Activated T-cell treated with anti-CD3 and anti-CD28 coated beads for 4 hours (primary cell): ENCODE measurements at places on chromosomes 2 and 18.

DNA sequence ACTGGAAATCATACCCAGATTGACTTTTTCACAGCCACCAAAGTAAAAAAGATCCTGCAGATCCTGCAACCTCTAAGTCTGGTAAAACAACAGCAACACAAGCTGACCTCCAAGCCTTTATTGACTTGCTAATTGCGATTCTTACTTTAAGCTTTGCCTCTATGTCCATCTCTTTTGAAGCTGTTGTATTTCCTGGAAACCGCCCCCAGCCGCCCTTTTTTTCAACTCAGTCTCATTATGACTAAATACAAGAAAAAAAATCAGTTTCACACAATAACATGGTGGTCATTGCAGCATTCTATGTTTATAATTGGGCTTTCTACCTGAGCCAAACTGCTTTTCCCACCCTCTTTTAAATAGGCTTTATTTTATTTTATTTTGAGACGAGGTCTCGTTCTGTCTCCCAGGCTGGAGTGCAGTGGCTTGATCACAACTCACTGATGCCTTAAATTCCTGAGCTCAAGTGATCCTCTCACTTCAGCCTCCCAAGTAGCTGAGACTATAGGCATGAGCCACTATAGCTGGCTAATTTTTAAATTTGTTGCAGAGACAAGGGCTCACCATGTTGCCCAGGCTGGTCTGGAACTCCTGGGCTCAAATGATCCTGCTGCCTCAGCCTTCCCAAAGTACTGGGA, 76.2 kb downstream of the MOGAT1 start:
- no peak for DNase-seq

GRCh38 chr18:5238371-5238976, 41.4 kb upstream of the AKAIN1 start:
- peak; percentile 21 for DNase-seq

GRCh38 chr2:65062843-65063825, 6.9 kb downstream of the CEP68 start:
- DNase-seq, result no peak

DNA sequence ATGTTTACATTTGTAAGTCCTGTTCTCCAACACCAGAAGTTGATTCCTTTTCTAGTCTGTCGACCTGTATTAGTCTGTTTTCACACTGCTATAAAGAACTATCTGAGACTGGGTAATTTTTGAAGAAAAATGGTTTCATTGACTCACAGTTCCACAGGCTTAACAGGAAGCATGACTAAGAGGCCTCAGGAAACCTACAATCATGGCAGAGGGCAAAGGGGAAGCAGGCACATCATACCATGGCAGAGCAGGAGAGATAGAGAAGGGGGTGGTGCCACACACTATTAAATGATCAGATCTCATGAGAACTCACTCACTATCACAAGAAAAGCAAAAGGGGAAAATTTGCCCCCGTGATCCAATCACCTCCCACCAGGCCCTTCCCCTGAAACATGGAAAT, 112.8 kb upstream of the MAP3K20 start:
- DNase-seq, result no peak

DNA sequence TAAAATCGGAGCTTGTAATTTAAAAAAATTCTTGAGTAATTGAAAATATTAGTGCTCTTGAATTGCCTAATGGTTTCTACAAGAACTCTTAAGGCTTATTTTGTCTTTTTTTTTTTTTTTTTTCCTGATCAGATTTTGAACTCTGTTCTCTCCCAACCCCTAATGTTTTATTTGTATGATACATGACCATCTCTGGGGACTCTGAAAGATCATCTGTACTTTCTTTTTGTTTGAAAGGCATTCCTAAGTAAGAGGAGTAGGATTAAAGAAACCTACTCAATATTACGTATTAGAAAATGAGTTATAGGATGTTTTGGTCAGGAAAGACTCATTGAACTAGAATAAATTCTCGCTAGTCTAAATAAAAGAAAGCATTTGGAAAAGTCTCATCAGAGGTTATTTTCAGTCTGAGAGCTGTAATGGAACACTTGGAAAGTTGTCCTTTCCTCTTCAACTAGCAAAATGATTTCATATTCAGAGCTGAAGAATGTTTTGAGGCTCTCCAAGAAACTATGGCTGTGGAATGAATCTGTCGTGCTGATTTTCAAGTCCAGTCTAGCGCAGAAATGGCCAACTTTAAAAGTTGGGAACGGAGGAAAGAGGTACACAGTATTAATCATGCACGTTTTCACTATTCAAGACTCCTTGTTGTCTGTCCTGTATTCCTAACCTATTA, 182.7 kb downstream of the PRPF40A start:
- no peak for DNase-seq

DNA sequence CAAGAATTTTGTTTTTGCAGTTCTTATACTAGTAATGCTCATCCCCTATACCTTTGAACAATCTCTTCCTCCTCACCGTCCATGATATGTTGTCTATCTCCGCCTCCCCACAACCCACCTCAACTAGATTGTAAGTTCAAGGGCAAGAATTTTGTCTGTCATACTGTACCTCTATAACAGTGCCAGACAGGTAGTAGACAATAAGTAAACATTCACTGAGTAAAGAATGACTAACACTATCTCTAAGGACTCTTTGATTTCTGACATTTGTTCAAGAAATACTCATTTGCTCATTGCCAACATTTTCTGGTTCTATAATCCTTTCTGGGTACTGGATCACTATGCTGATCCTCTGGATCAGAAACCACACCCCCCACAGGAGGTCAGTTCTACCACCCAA, 82.4 kb downstream of the EXOC6B start:
- no peak for DNase-seq

DNA sequence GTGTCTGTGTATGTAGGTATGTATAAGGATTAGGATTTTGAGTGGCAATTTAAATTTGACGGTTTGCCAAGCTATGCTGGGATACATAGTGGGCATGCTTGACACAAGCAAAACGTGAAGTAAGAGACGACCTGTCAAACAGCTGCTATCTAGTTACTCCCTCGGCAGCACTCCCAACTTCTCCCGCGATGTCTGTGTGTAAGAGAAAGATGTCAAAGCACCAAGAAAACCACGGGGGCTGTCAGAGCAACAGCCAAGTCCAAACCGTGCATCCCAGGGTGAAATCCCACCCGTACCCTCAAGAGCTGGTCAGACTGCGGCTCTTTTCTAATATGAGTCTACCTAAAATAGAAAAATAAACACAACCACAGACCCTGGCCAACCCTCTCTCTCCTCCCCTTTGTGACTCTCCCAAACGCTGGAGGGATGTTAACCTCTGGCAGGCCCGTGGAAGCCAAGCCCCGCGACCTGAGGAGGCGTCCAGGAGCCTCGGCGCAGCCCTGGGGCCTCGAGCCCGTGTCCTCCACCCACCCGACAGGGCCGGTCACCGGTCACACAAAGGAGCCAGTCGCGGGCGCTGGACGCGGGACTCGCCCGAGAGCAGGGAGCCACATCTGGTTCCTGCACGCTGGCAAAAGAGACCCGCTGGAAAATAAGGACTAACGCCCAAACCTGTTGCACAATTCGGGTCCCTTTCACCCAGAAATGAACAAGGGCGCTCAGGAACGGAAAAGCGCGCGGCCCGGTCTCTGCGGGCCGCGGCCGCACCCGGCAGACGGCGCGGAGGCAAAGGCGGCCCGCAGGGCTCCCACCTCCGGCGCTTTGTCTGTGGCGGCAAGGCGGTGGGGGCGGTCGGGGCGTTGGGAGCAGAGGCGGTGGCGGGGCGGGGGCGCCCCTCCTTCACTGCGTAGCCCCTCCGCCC, 925 bp downstream of the SESTD1 start:
- peak; percentile 12 for DNase-seq

DNA sequence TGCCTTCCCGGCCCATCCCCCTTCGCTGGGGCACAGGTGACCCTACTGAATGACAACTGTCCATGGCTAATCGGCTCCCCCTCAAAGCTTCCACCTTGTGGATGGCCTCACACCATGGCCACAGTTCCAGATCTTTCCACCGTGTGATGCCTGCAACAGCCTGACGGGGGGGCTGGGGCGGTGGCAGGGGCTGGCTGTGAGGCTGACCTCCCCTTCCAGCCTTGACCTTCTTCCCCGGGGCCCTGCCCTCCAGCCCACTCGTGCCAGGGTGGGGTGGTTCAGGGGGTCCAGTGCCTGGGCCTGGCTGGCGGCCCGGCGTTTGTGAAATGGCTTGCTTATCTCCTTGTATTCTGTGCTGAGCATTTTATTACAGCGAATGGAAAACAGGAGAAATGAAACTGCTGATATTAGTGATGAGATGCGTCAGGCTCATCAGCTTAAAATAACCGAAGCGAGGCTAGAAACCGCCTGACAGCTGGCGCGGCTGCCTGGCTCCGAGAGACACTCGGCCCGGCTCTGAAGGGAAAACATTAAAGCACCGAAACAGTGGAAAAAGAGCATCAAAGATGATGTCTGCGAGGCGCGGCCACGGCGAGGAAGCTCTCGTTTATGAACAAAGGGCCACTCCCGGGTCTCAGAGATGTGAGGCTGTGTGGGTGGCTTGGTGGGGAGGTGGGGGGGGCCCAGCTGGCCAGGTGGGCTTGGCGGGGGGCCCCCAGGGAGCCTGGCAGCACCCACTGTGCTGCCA, 916 bp upstream of the PDCD1 start:
- DNase-seq, result peak; percentile 60

DNA sequence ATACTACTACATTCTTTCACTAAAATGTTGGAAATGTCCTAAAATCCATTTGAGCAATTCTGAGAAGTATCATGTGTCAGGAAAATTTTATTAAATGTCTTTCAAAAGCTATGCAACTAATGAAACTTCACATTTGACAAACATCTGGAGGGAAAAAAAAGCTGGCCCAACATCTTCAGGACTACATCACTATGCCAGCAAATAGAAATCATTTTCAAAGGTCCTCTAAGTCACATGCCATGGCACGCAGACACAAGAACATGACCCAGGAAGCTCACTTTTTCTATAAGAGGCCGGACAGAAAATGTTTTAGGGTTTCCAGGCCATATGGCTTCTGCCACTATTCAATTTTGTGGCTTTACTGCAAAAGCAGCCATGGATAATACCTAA, 11.6 kb downstream of the KANSL3 start:
- no peak for DNase-seq

- DNase-seq, result no peak
These were observed 222.8 kb upstream of the TMEM200C start for GRCh38 chr18:6118080-6118479.

- no peak for DNase-seq
These were observed 101.4 kb downstream of the TMEM18 start for GRCh38 chr2:575727-576236.

GRCh38 chr2:129187343-129187742, 792.1 kb upstream of the RAB6C start:
- DNase-seq, result no peak

GRCh38 chr2:14234911-14235310, 397.6 kb upstream of the LRATD1 start:
- DNase-seq, result no peak

- DNase-seq, result peak; percentile 81
These were observed at the start of gene ADRA2B for GRCh38 chr2:96116424-96116878. ADRA2B (minus strand) TSS chr2:96116571; CDS start chr2:96116149, 422 bp downstream.

- DNase-seq, result no peak
These were observed 104.6 kb downstream of the CAPN13 start for GRCh38 chr2:30702694-30703093.

GRCh38 chr2:65661980-65662653, 229.7 kb upstream of the SPRED2 start:
- DNase-seq, result no peak

DNA sequence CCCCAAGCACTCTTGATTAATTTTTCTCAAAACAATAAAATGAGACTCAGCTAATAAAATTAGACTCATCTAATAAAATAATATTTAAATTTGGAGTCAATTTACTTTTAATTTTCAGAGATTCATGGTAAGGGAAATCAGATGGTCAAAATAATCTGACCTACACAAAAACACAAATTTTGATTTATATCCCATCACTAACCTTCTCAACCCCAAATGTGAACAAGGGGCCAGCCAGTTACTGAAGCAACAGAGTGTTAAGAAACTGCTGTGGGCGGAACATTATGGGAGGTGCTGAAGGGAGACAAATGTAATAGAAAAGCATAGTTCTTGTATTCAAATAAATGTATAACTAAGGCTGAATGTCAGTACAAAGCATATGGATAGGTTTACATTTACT, 28.5 kb upstream of the PPP3R1 start:
- DNase-seq, result no peak

DNA sequence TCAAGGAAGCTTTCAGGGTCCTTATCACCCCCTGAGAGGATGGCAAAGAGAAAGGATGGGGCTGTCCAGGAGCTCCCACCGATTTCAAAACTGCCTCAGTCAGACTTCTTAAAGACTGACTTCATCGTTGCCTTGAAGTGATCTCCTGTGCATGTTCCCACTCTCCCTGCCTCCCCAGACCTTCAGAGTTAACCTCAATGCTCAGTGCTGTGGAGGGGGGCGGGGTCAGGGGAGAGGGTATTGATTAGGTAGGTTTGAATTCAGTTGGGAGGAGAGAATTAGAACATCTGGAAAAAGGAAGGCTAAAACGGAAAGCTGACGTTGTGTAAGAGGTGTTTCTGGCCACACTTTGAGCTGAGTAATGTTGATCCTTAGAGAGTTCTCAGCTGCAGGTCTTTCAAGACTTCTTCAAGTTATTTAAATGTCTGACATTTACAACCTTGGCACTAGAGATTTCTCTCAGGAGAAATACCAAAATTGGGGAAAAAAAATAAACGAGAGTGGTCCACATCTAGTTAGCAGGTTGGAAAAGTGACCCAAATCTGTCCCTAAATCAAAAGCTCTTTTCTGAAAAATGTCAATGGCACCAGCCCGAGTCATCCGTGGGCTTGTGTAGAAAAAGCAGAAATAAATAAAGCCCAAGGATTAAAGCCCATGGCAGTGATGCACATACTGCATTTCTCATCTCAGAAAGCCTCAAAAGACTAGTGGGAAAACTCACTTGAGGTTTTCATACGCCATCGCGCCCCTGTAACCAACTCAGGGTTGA, 134.7 kb upstream of the EPAS1 start:
- no peak for DNase-seq

DNA sequence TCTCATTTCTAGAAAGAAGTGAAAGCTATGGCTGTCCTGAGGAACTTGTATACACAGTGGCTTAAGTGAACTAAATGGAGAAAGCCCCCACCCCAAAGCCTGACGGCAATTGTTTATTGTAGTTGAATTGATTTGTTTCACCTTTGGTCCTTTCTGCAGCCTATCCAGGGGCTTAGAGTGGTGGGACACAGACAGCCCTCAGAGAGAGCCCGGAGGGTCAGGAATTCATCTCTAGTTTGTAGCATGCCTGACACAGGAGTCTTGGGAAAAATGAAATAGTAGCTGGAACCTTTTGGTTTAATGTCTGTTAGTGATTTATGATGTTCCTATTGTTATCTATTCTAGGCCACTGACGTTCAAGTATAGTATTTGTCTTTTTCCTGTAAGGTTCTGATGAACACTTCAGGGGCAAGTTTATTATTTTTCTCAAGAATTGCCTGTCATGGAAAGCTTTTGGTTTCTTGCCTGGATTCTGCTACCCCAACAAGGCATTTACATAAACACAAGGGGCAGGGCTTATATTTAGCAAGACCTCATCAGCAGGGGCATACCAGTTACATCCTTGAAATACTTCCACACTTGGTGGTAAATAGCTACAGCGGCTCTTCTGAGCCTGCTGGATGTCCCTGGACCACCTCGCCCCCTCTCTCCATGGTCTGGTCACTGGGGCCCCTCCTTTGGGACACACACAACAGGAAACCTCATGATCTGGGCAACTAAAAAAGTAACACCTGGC, 44.4 kb downstream of the KCNE4 start:
- no peak for DNase-seq
